ENCODE measurements at places on chromosomes 2 and 18.

DNA sequence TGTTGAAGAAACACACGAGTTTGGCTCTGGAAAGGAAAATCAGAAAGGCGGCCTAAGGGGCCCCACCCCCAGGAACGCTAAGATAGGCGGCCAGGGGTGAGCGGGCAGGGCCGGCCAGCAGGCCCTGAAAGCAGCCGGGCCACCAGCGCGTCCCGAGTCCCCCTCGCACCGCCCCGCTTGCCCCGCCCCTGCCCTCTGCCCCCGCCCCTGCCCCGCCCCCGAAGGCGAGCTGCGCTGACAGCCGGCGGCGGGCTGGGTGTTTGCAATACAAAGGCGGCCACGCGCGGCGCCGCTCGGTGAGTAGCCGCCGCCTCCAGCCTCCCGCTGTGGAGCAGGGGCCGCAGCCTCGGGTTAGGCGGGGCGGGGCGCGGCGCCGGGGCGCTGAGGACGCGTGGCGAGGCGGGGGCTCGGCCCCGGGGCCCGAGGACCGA is at the start of gene LPIN1:
Gene LPIN1 (plus strand): TSS at position 257 of the 431 bp plus-strand sequence. CDS start 18,910 bp downstream, outside the sequence.
- DNase-seq: peak; percentile 85

- no peak for DNase-seq
Measured at GRCh38 chr2:65390134-65390533, 42.3 kb downstream of the SPRED2 start.

- no peak for DNase-seq
Measured at GRCh38 chr2:21257621-21258020, 133.9 kb downstream of the TDRD15 start.

DNA sequence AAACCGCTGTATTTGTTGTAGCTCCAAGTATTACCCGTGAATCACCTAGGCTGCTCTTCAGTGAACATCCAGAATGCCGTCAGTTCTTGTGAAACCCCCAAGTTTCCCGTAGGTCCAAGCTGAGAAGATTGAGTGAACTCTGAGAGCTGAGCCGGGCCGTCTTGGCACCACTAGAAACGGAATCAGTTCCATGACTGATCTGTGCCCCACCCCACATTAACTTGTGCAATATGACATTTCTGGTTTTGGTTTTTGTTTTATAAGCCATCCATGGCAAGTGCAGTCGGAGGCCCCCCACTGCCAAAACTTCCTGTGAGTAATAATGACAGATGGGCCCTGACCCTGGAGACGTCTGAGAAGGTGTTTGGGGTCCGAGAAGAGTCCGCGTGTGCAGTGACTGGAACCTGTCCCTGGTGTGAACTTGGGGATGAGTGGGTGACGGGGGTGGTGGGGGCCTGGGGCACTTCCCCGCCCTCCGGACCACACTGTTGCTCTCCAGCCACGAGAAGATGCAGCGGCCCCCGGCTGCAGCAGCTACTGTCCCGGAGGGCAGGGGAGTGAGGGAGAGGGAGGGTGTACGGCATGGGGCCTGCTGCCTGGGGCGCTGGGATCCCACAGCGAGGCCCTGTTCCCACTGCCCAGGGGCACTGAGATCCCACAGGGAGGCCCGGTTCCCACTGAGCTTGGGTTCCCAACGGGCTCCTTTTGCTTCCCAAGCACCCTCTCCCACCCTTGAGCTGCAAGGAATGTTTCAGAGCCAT is 26.5 kb downstream of the NFATC1 start:
- no peak for DNase-seq

DNA sequence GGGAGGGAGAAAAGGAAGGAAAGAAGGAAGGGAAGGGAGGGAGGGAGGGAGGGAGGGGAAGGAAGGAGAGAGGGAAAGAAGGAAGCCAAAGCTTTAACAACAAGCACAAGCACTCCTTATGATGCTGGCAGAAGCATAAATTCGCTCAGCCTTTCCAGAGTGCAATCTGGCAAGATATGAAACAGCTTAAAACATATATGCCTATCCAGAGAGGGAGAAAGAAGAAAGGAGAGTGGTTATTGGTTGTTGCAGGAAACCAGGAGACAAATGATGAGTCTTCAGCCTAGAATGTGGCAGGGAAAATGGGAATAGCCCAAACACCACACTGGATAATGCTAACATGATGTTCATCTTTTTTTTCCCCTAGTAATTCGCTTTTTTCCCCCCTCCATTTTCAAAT is 64.0 kb downstream of the STPG4 start:
- no peak for DNase-seq

- DNase-seq: no peak
Measured at GRCh38 chr2:145068509-145068908, 548.6 kb upstream of the ZEB2 start.

DNA sequence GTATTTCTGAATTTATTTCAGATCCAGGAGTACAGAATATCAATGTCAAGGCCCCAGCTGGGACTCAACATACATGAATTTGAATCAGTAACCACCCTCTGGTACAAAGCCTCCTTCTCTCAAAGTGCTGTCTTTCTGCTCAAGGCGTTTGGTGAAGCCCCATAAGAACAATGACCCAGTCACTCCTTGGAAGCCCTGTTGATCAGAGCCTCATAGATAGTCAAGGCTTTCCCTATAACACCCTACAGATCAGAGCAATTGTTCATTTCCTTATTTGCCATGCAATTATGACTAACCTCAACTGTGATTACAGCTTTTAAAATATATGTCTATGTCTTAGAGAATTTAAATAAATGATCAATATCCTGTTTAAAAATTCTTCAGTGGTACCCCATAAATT is 159.1 kb upstream of the CREB1 start:
- DNase-seq: no peak

DNA sequence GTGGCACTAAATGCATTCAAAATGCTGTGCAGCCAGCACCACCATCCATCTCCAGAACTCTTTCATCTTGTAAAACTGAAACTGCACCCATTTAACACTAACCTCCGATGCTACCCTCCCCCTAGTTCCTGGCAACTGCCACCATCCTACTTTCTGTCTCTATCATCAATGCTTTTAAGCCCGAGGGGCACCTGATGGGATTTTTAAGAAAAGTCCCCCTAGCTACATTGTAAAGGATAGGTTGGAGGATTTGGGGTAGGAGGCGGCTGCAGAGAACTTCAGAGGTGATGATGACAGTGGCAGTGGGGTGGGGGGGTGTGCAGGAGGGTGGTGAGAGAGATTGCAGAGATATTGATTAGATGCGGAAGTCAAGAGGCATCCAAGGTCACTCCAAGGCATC is 10.8 kb upstream of the YWHAQ start:
- no peak for DNase-seq

DNA sequence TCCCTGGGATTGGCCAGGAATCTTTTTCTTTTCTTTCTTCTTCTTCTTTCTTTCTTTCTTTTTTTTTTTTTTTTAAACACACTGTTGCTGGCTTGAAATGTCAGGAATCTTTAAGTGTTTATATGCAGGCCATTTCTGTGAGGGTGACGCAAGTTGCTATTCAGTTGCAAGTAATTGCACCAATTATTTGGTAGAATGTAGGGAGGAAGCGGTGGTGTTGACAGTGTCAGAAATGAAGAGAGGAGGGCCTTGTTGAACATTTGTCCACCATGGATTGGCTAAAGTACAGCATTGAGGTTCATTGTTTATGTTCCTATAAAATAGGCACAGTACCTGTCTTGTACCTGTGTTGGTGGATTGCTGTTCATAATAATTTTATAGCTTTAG is 6.5 kb downstream of the RPIA start:
- no peak for DNase-seq

GRCh38 chr2:54867457-54867856 is 144.0 kb downstream of the EML6 start:
- no peak for DNase-seq

- no peak for DNase-seq
Measured at GRCh38 chr2:208129744-208130711, at the start of gene CRYGC. Gene CRYGC, minus strand, starts transcription at chr2:208129828. Its CDS starts 36 bp downstream, at chr2:208129792.

DNA sequence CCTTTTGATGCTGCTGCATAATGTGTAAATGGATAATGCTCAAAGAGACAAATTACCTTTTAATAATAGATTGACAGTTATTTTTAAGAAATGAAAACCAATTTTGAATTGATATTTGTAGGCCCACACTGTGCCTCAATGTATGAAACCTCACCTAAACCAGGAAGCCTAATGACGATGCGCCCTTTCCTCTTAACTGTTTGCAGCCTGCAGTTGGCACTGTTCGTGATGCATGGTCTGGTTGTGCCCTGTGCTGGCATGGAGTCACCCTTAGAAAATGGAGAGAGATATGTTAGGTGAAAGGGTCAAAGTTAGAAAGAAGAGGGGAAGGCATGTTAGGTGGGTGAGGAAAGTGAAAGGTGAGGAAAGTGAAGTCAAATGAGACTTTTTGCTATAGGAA is 390.2 kb downstream of the PTPRM start:
- DNase-seq: no peak

DNA sequence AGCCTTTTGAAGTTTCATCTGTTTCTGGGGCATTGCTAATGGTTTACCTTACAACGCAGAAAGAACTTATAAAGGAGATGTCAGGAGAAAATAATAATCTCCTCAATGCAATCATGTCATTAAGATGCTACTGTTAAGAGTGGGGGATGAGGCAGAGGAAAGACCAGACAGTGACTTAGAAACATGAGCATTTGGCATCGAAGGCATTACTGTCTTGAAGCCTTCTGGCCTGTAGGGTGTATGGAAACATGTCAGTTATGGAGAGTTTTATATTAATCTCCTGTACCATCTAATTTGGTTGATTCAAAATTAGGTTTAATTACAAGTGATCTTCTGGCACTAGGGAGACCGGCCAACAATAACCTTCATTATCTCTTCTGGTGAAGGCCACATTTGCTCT is 32.5 kb downstream of the CDC42EP3 start:
- no peak for DNase-seq

DNA sequence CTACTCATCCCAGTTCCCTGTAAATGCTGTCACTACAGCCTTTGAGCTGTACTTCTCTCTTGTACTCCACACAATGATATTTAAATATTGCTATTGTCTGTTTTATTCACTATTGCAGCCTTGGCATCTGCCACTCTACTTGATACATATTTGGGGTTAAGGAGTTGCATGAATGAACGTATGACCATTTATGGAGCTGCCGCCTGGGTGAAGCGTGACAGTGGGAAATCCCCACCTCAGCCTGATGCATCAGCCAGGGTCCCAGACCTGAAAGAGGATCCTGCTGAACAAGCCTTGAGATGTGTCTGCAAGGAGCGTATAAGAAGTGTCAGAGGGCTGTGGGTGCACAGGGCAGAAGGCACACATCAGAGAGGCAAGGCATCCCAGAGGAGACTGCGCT is 39.1 kb downstream of the MRPL35 start:
- DNase-seq: peak; percentile 28

- DNase-seq: no peak
Measured at GRCh38 chr2:226440127-226440918, 359.3 kb downstream of the IRS1 start.

DNA sequence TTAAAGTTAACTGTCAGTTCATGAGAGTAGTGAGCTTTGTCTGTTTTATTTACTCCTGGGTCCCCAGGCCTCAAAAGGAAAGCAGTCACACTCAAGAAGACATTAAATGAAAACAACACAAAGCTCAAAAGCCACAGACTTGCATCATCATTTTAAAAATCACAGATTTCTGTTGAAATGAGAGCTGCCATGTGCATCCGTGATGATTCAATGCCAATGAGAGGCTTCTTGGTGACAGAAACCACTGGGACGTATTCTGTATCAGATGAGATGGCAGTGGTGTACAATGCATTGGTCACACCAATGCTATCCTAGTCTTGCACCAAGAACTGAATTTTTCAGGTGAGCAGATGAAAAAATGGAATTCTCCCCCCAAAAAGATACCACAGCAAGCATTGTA is 204.8 kb downstream of the ANAPC1 start:
- no peak for DNase-seq

DNA sequence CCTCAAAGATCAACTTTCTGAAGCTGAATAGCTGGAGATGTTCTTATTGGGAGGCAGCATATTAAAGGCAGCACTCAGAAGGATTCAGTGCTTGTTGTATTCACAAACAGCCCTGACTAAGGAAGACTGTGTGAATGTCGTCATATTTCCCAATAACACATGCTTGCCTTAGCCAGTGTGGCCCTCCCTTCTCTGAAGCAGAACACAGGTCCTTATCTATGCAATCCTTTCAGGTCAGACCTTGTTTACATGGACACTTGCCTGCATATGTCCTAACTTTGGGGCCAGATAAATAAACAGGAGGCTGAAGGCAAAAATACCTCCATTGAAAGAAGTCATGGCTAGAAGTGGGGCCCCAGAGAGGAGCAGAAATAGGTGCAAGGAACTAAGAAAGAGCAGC is 97.2 kb downstream of the SLC4A3 start:
- no peak for DNase-seq

- no peak for DNase-seq
Measured at GRCh38 chr2:239462191-239462515, 61.3 kb upstream of the HDAC4 start.

- DNase-seq: no peak
Measured at GRCh38 chr18:80108121-80108536, 933 bp upstream of the ADNP2 start.

GRCh38 chr2:40098786-40099470 is 319.9 kb upstream of the THUMPD2 start:
- DNase-seq: no peak

DNA sequence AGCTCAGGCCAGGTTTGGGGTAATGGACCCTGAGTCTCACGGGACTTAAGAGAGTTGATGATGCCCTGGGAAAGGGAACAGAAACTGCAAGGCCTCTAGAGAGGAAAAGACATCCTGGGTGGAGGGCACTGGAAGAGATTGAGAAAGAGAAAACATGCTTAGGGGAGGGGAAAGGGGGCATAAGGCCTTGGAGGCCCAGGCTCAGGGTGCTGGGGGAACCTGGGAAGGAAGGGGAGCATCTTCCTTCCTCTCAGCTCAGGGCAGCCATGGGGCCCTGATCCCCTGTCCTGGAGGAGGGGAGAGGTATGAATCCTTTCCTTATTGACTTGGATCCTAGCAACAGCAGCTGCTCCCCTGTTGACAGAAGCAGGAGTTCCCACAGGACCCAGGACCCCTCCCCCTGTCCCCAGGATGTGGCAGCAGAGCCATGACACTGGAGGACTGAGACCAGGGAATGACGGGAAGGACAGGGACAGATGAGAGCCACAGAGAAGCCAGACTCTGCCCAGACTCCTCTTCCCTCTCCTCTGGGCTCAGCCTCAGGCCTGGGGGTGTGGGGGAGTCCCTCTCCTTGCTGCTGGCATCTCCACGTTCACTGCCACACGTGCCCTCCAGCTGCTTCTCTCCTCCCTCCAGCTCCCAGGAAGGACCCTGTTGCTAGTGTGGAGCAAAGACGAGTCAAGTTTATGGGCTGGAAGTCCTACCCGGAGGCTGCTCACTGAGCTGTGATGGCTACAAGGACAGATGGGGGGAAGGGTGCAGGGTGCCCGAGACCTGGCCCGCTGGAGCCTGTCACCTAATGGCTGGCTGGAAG is 815 bp downstream of the GPBAR1 start:
- DNase-seq: no peak

GRCh38 chr2:119527999-119528398 is 3.7 kb upstream of the SCTR start:
- DNase-seq: no peak
